ENCODE measurements at places on chromosomes 2 and 18. TPM values are rescaled to one million over a fixed set of nuclear protein-coding genes. Genes with fewer than 3 reads are reported as not detected.

The INHA gene
- total RNA-seq: 1.9 TPM

GRCh38 chr18:49850636-49851035 lies 37.3 kb upstream of the ACAA2 start:
- no peak for DNase-seq

- no peak for DNase-seq
Measured at GRCh38 chr18:392928-393573, 107.5 kb downstream of the COLEC12 start.

The CCDC150 gene
- total RNA-seq: 0.89 TPM

GRCh38 chr2:120763508-120763907 lies 27.8 kb downstream of the GLI2 start:
- DNase-seq: peak; percentile 49

DNA sequence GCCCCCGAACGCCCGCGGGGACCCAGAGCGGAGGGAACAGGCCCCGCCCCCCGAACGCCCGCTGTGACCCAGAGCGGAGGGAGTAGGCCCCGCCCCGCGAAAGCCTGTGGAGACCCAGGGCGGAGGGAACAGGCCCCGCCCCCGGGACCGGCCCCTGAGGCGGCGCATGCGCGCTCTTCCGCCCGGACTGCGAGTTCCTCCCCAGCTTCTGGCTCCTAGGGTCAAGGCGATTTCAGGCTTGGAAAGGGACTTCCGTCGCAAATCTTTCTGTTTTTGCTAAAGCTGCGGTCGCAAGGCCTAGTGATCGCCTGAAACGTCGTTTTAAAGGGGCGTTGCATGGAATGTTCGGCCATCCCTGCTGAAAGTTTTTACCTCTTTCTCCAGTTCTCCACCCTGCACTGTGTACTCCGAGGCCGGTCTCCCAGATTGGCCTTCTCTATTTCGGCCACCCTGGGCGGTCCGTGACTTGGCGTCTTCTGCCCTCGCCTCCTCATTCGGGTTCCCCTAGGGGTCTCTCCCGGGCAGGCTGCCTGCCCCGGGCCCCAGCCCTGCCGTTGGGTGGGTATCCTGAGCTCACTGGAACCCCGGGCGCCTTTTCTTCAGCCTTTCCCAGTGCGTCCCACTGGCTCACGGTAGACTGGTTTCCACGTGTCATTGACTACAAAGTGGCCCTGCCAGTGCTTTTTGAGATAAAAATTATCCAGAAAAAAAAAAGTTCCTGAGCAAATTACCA lies 372 bp upstream of the WDSUB1 start:
- peak; percentile 100 for DNase-seq

The IL1F10 gene
- not detected for total RNA-seq

DNA sequence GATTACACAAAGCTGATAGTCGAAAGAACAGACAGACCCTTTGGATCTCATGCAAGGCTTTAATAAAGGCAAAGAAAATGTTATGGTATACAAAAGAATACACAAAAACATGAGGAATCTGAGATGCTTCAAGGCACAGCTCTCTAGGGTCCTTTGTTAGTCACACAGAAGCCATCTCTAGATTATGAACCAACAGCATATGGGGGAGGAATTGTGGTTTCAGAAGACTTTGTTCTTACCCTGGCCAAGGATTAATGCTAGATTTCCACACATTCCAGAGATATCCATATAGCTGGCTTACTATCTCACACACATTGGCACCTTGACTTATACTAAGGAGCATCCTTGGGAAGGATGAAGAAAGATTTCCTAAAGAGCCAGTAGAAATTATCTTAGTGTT lies 206.1 kb downstream of the GULP1 start:
- DNase-seq: no peak

GRCh38 chr18:48090702-48091101 lies 160.2 kb upstream of the SMAD2 start:
- no peak for DNase-seq

- no peak for DNase-seq
Measured at GRCh38 chr2:96540136-96540535, 3.6 kb downstream of the ARID5A start.

DNA sequence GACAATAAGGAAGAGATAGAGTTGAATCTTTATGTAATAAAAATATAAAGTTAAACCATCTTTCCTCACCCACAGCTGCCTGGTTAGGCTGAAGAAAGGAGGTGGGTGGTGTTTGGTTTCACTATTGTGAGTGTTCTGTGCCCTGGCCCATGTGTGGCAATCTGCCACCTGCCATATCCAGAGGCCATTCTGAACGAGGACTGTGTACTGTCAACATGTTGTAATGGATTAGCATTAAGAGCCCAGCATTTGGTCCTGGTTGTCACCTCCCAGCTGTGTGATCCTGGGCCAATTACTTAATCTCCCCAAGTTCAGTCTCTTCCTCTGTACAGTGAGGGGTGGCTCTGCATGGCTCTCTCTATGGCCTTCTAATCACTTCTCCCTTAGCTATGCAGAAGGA lies 118.2 kb upstream of the SEC11C start:
- DNase-seq: no peak

- DNase-seq: no peak
Measured at GRCh38 chr18:8744656-8745055, 39.3 kb downstream of the MTCL1 start.

- DNase-seq: no peak
Measured at GRCh38 chr2:120014226-120014980, 1.5 kb downstream of the EPB41L5 start.

DNA sequence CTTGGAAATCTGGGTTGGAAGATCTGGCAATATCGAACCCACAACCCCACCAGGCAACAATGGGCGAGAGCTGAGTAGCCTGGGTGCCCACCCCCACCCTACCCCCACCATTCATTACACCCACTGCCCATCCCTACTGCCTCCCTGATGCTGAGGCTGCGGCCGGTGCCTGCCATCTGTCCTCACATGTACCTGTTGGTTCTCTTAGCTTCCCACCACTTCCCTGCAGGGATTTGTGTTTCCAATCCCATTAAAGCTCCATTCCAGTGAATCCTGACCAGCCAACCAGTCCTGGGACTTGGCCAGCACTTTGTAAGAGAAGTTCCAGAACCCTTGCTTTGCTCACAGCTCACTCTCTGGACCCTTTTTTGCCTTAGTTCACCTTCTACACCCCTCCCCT lies 163.0 kb upstream of the SH3BP4 start:
- no peak for DNase-seq

DNA sequence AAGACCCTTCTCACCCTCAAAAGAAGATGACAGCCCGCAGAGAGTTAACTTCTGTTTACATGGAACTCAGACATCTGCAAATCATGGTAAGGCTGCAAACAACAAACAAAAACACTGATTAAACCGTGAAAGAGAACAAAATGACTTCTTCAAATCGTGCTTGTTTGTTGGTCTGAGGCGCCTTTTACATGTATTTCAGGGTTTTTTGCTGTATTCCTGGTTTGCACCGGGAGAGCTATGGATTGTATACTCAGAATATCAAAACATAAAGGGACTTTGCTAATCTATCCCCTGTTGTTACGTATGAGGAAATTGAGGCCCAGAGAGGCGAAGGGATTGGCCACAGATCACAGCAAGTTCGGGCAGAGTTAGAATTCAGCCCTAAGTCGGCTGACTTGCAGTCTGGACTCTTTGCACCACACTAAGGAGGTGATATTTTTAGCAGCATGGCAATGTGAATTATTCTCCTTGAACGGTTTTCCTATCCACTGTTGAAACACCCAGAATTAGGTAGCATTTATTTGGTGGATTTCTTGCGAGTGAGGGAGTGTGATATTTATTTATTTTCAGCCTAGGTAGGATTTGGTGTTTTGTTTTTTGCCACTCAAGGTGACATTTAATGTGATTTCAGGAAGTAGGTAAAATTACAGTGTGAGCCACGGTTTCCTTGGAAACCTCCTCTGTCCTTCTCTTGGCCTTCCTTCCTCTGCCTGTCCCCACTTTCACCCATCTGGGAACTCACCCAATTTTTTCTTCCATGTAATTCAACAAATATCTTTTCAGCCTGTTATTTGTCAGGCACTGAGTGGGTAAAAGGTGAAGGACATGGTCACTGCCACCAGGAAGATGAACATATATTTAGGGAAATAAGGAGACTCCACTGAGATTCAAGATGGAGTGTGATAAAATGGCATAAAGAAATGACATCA lies 980 bp upstream of the PDE6D start:
- no peak for DNase-seq

DNA sequence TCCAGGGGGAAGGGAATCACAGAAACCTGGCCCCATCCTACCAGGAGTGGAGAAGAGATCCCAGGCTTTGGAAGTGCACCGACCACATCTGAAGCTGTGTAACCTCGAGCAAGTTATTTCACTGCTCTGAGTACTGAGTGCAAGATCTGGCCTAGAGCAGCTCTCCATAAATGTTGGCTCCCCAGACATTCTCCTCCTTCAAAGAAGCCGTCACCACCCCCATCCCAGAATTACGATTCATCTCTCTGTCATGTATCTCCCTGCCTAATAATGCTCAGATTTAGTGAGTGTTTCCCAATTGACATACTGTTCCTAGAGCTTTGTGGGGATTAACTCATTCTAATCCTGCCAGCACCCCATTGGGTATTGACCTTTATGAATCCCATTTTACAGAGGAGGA lies 51.7 kb downstream of the TNS1 start:
- DNase-seq: no peak

GRCh38 chr2:9722451-9722850 lies 91.7 kb upstream of the YWHAQ start:
- DNase-seq: no peak

DNA sequence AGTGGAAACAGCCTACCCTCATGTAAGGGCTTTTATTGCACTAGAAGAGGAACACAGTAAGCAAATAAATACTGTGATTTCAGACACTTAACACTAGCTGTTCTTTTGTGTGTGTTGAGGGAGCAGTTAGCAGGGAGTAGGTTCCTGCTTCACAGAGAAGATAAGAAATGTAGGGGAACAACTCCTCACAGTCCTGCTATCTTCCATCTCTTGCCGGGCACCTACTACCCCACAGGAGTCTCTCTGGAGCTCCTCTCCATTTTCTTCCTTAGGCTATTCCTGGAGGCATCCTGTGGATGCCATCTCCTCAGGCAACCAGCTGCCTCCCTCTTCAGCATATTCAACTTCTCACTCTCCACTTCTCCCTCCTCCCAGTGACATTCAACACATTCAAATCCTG lies 145.0 kb downstream of the SRBD1 start:
- no peak for DNase-seq

The TCF7L1 gene
- 9.3 TPM for total RNA-seq

DNA sequence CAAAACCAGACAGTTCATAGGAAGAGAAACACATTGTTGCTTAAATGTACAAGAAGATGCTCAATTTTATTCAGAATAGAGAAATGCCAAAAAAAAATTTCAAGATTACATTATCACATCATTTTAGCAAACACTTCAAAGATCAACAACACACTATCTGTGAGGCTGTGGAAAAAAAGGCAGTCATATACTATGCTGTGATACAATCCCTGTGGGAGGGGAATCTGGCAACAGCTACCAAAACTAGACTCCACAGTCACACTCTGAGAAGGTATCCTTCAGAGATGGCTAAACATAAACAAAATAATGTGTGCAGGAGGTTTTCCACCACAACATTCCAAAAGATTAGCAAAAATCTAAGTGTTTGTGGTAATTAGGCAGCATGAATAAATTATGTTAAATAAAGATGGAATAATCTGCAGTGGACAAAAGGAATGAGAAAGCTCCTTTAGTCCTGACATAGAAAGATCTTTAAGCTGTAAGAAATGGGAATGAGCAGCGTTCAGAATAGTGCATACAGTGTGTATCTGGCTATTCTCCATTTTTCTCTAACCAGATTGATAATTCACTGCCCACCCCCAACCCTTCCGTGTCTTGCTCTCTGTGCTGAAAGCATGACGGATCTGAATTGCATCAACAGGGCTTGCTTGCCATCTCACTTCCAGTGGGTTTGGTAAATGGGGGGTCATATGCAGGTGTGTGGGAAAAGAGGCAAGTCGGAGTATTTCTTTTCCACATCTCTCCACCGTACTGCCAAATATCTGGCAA lies 329.6 kb downstream of the MBD2 start:
- no peak for DNase-seq

The LYG2 gene
- not detected for total RNA-seq

- DNase-seq: no peak
Measured at GRCh38 chr18:24995056-24995455, 356.9 kb downstream of the ZNF521 start.

The MAP3K19 gene
- not detected for total RNA-seq

GRCh38 chr18:23043803-23044376 lies 91.4 kb upstream of the CABLES1 start:
- DNase-seq: no peak

The DAW1 gene
- not detected for total RNA-seq

- DNase-seq: no peak
Measured at GRCh38 chr2:233793465-233794127, 15.5 kb downstream of the MROH2A start.

DNA sequence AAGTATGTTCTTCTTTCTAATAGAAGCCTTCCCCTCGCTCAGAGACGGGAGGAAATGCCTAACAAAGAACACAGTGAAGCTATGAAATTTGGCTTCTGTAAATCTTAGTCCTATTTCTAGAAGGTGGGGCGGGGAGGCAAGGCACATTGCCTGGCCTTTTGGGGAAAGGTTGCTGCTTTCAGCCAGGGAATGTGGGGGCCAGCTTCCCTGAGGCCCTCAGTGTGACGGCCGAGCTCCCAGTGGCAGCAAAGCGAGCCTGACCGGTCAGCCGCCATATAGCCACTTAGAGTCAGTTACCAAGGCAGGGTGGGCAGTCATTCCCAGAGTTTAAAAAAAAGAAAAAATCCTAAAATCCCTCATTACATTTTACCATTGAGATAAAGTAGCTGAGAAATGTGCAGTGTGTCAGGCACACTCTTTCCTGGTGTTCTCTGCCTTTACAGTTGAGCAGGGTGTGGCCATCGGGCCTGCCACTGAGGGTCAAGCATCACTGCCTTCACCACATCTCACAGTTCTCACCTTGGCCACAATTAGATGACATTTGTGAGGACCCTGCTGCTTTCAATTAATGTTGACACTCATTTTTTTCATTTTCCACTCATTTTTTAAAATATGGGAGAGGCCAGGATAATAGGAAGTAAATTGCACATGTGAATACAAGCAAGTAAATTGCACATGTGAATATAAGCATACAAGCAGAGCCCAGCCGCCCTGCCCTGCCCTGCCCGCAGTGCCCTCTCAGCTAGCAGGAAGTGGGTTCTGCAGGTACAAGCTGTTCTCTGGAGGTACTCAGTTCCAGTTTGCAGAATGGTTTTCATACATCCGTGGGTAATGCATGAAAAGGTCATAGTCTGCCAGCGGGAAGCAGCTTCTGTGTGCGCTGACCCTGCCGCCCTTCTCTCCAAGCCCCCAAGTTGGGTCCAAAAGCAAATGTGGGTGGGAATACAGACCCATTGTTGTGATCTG lies 76.9 kb downstream of the WDSUB1 start:
- DNase-seq: no peak

DNA sequence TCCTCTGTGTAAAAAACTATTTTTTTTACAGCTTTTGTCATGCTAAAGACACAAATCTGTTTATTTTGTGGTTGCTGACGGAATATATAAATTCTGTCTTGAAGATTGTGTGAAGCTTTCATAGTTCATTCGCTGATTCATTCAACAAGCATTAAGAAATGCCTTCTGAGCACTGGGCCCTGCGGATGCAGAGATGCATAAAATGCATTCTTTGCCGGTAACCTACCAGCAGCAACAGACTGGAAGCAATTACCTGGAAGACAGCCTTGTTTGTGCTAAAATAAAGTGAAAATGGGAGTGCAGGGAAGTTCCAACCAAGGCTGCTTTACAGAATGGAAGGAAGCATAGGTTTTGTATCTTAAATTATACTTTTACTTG lies 119.7 kb downstream of the PMAIP1 start:
- DNase-seq: no peak

GRCh38 chr18:58272209-58272608 lies 228.2 kb downstream of the NEDD4L start:
- DNase-seq: no peak
